ENCODE measurements at places on chromosomes 1 and 21.

- DNase-seq = peak; percentile 64
Measured at GRCh38 chr1:11948822-11949458, 14.4 kb downstream of the PLOD1 start.

GRCh38 chr1:16202281-16203210 is 9.9 kb downstream of the ARHGEF19 start:
- DNase-seq = no peak

GRCh38 chr1:187294421-187295201 is 465.9 kb downstream of the PLA2G4A start:
- DNase-seq = no peak

- DNase-seq = no peak
Measured at GRCh38 chr21:44380876-44381275, 27.5 kb downstream of the TRPM2 start.

- DNase-seq = no peak
Measured at GRCh38 chr1:163320891-163321290, 863 bp upstream of the NUF2 start.

- peak; percentile 86 for DNase-seq
Measured at GRCh38 chr1:197391303-197392226, 123.5 kb downstream of the CRB1 start.

- DNase-seq = no peak
Measured at GRCh38 chr21:45545691-45546531, 3.7 kb upstream of the SLC19A1 start.

DNA sequence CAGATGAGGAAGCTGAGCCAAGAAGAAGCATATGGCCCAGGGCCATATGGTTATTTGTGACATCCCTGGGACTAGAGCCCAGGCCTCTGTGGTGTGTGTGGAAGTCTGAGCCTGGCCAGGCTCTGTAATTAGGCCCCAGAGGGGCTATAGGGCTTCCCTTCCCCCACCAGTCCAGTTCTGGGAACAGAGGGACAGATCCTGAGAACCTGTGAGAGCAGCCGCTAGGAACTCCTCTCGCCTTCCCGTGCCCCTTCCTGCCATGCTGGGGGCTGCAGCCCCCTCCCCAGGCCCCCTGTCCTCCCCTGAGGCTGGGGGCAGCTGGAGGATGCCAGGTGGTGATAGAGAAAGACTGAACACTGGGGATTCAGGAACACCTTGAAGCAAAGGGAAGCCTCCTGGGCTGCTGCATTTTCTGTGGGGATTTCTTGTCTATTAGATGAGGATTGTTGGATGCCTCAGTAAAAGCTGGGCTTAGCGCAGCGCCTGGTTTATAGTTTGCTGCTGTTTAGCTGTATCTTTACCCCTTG is 33.3 kb downstream of the COQ8A start:
- no peak for DNase-seq

DNA sequence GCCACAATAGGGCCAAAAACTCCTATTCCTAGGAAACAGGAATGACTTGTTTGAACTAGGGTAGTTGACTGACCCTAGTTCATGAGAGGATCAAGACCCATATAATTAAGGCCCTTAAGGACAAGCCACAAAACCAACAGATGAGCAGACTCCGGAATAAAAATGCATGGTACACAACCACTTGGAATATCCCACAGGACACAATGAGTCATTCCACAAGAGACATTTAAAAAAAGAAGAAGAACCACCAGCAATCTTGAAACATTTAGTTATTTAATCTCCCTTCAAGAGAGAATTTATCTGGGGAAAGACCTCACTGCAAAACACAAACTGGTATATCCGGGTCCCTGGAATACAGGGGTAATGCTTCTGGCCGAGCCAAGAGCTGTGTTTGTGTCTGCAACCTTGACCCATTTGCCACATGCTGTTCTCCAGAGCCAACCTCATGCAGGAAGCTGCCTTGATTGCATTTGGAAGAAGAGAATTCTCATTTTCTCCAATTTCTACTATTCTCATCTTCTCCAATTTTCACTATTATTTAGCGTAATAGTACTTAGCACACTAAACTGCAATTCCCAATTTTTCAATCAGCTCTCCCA is 135.5 kb downstream of the TGFBR3 start:
- DNase-seq = no peak

DNA sequence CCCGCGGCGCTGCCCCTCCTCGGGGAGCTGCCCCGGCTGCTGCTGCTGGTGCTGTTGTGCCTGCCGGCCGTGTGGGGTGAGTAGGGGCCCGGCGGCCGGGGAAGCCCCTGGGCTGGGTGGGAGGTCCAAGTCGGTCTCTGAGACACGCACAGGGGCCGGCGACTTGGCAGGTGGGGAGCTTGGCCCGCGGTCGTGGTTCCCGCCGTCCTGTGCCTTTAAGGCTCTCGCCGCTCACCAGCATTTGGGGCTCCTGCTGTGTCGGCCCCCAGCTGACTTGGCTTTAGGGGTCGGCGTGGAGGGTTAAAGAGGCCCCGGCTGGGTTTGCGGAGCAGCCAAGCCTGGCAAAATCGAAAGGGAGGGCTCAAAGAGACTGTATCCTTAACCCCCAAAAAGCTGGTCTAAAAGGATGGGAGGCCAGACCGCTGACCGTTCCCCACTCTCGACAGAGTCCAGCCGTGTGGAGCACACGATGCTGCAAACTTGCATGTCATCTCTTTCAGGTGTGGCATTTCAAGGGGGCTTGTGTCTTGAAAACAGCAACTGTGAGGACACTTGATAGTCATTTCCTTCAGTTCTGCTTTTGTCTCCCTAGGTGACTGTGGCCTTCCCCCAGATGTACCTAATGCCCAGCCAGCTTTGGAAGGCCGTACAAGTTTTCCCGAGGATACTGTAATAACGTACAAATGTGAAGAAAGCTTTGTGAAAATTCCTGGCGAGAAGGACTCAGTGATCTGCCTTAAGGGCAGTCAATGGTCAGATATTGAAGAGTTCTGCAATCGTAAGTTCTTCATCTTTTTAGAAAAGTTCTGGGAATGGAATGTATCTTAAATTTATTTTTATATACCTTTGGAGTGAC is 540 bp downstream of the CD55 start:
- DNase-seq = no peak

- DNase-seq = no peak
Measured at GRCh38 chr21:45379171-45379900, 25.6 kb upstream of the COL18A1 start.

GRCh38 chr1:27161594-27161993 is 6.7 kb upstream of the SLC9A1 start:
- no peak for DNase-seq

DNA sequence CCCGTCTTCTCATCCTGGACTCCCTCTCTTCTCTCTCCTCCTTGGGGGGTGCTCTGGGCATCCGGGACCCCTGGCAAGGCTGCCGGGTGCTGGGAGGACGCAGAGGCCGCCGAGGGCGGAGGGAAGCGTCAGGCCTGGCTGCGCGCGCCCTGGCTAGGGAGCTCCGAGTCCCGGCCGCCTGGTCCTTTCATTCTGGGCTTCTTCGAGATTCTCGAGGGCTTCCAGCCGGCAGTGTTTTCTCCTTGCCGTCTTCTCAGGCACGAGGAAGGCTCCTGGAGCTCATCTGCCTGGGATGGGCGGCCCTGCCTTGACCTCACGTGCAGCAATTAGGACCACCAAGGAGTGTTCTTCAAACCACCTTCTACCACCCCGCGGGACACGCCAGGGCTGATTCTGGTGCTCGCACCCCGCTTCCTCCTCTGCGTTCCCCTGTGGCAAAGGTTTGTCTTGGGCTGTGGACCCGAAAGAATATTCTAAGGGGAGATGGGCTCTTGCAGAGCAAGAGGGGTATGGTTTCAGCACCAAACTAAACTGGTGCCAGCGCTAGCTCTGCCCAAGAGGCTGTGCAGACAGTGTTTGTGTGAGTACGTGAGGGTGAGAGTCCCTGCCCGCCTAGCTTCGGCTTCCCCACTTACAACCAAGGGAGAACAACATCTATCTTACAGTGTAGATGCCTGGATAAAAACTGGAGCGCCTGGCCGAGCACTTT is 36.5 kb downstream of the PIK3CD start:
- no peak for DNase-seq

DNA sequence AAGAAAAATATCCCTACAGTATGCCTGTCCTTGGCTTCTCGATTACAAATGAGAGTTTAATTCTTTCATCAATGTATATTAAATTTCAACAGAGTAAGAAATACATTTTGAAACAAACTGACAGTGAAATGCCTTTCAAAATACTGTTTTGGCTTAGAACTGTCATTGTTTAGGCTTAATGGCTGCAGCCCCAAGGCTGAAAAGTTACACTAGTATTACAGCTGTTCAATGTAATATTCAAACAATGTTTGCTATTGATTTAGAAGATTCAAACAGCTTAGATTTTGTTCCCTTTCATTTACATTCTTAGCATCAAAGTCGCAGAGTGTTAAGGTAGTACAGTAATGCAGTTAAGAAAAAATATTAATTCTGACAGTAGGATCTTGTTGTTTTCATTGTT is 882.9 kb upstream of the ADGRL2 start:
- DNase-seq = no peak

GRCh38 chr1:30088594-30088993 is 634.8 kb downstream of the MATN1 start:
- no peak for DNase-seq

- no peak for DNase-seq
Measured at GRCh38 chr1:67977756-67978155, 72.7 kb downstream of the DIRAS3 start.

DNA sequence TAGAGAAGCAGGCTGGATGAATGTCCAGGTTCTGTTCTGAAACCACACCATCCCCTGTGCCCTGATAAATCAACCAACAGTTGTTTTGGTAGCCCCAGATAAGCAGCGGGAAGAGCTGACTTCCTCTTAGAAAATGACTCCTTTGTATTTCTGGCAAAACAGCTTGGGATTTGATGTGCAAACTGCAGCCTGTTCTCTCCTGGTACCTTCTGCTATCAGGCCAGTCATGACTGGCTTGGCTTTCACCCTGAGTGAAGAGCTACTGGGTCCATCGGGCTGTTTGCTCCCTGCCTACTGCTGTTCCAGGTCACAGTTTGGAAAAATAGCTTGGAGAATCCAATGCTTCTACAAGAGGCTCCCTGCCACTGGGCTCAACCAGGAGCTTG is 116.8 kb downstream of the DTL start:
- DNase-seq = no peak

GRCh38 chr1:244397131-244397530 is 54.6 kb downstream of the ADSS2 start:
- DNase-seq = no peak

GRCh38 chr1:43522776-43523480 is 7.8 kb upstream of the PTPRF start:
- no peak for DNase-seq

GRCh38 chr1:31668303-31668883 is 23.7 kb upstream of the PEF1 start:
- no peak for DNase-seq

DNA sequence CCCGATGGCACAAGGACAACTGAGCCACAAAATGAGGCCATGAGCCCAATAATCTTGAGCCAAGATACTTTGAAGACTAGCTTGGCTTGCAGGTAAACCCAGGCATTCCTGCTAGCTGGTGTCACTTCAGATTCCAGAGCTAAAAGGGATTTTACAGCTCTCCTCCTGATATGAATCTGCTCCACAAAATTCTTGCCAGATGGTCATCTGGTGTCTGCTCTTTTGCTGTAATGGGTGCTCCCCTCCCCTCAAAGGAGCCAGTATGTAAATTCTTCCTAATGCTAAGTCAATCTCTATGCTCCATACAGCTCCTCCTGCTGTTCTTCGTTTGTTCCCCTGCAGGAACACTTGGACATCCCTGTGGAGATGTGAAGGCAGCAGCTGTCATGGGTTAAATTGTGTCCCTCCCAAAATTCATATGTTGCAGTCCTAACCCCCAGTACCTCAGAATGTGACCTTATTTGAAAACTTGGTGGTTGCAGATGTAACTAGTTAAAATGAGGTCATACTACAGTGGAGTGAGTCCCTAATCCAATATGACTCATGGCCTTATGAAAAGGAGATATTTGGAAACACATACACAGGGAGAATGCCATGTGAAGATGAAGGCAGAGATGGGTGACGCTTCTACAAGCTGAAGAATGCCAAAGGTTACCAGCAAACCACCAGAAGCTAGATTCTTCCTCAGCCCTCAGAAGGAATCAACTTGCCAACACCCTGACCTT is 180.6 kb upstream of the PALMD start:
- no peak for DNase-seq

DNA sequence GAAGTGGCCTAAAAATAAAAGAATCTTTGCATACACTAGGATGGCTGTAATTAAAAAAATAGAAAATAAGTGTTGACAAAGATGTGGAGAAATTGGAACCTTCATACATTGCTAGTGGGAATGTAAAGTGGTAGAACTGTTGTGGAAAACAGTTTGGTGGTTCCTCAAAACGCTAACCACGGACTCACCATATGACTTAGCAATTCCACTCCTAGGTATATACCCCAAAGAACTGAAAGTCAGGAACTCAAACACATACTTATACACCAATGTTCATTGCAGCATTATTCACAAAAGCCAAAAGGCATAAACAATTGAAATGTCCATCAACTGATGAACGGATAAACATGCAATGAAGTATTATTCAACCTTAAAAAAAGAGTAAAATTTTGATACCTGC is 10.8 kb upstream of the HMGCL start:
- DNase-seq = no peak

DNA sequence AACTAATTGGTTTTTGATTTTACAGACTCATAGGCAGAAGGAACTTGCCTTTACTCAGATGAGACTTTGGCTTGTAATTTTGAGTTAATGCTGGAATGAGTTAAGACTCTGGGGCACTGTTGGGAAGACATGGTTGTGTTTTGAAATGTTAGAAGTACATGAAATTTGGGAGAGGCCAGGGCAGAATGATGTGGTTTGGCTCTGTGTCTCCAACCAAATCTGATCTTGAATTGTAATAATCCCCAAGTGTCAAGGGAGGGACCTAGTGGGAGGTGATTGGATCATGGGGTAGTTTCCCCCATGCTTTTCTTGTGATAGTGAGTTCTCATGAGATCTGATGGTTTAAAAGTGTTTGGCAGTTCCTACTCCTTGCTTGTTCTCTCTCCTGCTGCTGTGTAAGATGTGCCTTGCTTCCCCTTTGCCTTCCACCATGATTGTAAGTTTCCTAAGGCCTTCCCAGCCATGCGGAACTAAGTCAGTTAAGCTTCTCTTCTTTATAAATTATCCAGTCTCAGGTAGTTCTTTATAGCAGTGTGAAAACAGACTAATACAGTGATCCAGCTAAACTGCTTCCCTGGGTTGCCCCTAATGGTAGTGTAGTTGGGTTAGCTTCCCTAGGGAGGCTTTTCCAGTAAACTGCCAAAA is 10.2 kb downstream of the CPT2 start:
- DNase-seq = no peak

- no peak for DNase-seq
Measured at GRCh38 chr1:187390215-187390818, 561.6 kb downstream of the PLA2G4A start.

DNA sequence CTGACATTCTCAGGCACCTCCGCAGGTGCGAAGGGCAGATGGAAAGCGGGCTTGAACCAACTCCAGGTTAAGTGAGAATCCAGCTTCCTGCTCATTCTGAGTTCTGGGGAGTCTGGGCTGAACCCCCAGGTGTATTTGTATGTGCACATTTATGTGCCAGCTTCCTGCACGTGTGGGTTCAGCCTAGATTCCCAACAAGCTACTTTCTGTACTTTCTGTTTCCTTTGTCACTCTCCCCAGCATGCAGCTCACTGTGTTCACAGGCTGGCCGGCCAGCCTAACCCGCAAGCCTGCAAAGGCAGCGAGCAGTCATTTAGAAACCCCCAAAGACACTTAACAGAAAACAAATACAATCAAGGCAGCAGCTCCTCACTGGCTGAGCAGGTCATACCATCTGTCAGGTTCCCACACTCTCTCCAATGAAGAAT is 1.3 kb upstream of the IL19 start:
- DNase-seq = peak; percentile 65
